ENCODE measurements at places on chromosomes 7 and 10.

DNA sequence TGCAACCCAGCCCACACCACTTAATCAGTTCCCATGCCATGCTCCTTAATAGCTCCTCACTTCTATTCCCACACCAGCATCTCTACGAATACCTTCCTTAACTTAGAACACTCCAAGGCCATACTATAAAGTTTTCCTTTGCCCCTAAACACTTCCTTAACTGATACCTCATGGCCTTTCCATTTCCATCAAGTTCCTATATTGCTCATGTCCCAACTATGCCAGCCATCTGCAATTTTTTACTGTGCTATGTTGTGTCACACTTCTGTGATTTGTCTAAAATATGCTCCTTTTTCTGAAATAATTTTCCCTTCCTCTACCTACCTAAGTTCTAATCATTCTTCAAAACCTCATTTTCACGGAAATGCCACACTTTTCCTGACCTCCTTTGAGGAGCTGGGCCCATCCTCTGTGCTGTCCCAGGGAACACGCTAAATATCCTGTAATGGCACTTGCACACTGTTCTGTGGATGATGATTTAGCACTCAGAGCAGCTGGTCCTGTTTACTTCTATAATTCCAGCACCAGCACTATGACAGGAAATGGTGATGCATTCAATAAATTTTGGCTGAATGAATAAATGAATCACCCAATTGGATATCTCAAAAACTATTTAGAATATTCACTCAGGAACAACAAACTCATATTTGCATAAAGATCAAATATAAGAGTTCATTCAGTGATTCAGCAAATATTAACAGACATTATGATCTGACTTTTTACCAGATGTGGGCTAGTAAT is 266.5 kb upstream of the HGF start:
- DNase-seq, result no peak

- DNase-seq, result no peak
These were observed 159.6 kb downstream of the LSM5 start for GRCh38 chr7:32330602-32331001.

GRCh38 chr7:106466867-106467266 is 182.1 kb upstream of the NAMPT start:
- DNase-seq, result no peak

DNA sequence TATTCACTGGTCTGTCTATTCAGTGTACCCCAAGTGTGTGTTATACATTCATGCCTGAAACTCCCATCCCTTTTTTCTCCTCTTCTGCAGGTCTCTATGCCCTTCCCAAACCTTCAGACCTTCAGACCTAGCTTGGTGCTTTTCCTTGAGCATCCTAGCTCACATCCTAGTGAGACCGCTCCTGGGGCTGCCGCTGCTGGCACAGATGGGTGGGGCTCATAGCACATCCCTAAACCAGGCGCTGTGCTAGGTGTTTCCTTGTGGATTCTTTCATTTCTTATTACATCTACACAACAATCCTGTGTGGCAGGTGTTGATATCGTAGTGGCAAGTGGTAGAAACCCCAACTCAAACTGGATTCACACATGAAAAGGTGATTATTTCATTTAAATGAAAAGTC is 43.2 kb downstream of the PRR15 start:
- DNase-seq, result no peak

DNA sequence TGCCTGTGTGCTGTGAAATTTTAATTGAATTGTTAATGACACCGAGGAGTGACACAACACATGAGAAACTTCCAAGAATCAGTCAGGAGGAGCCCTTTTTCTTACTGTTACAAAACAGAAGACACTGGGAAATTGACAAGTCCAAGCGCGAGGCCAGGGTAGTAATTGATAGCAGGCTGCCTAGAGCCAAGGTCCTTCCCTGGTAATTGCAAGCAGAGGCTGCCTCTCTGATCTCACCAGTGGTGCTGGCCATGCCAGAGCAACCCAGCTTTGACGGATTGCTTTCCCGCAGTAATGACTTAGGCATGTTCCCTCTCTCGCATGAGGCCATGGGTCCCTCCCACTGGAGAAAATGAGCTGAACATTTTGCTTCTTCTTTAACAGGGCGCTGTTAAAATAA is 111.5 kb downstream of the LRMDA start:
- no peak for DNase-seq

GRCh38 chr10:121831777-121832176 is 96.1 kb downstream of the ATE1 start:
- DNase-seq, result no peak

DNA sequence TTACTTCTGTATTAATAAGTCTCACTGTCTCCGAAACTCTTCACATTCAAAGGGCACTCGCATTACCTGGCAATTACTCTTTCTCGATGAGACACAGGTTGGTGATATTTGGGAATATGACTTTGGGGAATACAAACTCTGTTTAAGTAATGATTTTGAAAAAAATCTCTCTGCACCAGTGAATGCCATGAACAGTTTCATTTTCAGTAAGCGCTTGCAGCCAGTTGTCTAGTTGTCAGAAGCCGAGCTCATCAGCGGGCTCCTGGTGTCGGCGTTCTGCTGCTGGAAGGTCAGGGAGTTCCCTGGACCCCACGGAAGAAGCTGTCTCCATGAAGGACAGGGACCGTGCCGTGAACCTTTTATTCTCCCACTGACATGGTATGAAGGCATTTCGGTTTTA is 57.7 kb downstream of the PTPRE start:
- no peak for DNase-seq
